HEK293T (cell line): ENCODE measurements at places on chromosomes 6 and 20.

DNA sequence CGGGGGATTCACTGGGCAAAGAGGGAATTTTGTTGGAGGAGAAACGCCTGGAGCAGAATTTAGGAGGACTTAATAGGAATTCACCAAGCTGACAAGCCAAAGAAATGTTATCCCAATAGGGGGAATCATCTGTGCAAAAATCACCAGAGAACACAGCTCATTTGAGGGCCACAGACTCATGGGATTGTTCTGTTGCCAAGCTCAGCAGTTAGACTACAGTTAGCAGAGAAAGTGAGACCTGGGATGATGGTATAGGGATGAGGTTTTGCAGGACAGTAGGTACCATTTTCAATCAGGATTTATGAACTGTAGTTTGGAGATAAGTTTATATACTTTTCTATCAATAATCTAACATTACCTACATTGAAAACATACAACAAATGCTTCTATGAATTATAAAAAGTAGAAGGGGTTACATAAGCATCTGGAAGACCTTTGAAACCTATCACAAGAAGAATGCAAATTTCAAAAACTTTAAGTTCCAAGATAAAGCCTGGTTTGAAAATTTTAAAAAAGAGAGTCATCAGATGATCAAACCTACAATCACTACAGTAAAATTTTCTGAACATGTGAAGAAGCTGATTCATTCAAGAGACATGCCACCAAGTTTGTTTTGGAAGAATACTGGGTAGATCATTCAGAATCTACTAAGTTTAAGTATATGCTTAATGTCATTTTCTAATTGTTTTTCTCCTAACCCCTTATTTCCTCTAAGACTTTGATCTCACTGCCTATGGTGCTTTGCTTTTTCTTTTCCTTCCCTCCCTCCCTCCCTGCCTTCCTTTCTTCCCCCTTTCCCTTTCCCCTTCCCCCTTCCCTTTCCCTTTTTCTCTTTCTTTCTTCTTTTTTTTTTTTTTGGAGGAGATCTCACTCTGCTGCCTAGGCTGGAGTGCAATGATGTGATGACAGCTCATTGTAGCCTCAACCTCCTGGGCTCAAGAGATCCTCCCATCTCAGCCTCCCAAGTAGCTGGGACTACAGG lies 81.5 kb downstream of the KIF13A start:
- no peak for DNase-seq

GRCh38 chr20:50630578-50631263 lies 60.6 kb downstream of the RIPOR3 start:
- no peak for DNase-seq

DNA sequence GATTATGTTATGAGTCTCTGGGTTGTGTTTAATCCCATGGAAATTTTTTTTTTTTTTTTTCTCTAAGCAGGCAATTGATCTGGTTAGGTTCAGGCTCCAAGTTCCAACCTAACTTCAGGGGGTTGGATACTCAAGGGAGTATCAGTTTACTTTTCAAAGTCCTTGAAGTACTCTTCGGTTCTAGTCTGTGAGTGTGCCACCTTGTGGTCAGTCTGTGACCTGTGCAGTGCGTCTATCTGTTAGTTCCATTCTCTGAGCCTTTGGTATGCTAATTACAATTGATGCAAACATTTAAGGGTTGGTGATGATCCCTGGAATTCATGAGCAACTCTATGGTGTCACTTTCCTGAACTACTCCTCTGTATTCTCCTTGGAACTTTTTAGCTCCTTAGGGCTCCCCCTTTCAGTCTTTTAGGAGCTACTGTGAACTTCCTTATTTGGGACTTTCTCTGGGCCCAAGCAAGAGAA lies 342.0 kb downstream of the SOX4 start:
- DNase-seq = peak; percentile 52

DNA sequence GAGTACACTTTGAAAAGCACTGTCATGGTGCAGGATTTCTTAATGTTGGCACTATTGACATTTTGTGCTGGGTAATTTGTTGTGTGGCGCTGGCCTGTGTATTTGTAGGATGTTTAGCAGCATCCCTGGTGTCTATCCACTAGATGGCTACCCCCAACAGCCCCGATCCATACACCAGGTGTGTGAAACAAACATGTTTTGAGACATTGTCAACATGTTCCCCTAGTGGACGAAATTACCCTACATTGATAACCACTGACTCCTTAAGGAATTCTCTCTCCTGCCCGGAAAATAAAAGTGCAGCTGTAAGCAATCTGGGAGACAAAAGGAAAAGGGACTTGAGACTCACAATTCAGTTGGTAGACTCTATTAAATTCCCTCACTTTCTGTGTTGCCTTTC lies 52.6 kb upstream of the TMEM200A start:
- no peak for DNase-seq

DNA sequence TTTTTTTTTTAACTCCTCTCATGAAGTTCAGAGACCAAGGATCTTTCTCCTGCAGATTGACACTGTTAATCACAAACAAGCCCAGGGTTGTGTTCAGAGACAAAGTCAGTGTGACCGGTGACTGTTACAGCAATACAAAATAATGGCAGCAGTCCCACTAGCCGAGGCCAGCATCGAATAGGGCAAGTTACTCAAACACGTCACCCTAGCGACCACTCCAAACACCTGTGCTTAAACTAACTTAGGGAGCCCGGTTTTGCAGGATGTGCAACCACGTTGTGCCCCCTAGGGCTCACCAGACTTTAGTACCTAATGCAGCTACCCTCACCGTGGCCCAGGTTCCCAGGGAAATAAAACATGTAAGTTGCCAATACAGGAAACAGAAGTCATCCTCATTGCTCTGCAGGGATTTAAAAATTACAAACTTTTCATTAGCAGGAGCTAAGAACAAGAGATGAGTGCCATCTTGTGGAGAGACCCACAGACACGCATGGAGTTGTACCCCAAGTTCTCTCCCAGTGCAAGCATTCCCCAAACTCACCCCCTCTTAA lies 38.1 kb downstream of the FAM50B start:
- no peak for DNase-seq

- no peak for DNase-seq
These were observed 69.7 kb downstream of the TCP11 start for GRCh38 chr6:35071347-35071994.

- no peak for DNase-seq
These were observed 338.7 kb upstream of the ARID1B start for GRCh38 chr6:156438350-156438923.

DNA sequence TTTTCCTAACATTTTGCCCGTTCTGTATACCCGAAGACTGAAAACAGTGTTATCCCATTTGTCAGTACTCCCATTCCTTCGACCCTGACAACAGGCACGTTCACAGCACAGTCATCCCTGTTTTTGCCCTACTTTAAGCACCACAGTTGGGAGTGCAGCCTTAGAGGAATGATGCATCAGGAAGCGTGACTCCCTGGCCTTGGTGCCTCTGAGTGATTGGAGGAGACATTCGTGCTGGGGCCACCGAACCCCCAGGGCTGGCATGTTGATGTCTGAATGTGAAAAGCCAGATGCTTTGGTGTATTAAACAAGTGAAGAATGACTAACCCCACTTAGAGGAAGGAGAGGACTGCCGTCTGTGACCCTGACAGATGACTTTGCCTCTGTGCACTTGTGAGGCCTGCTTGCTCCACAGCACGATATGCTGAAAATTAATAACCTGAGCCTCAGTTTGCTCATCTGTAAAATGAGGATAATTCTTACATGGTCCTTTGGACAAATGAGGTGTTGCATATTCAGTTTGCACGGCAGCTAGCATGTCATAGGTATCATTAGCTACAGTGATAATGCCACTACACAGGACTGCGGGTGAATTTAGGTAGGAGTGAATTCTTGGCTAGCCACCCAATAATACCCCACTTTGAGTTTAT lies 36.0 kb downstream of the STK35 start:
- DNase-seq = no peak

- no peak for DNase-seq
These were observed 87.1 kb downstream of the INSM1 start for GRCh38 chr20:20454850-20455627.

- DNase-seq = no peak
These were observed 6.1 kb downstream of the GMPR start for GRCh38 chr6:16244446-16244845.

- peak; percentile 78 for DNase-seq
These were observed 97.7 kb downstream of the SYCP2 start for GRCh38 chr20:59835448-59836395.

GRCh38 chr6:109740787-109741186 lies 49.7 kb downstream of the FIG4 start:
- DNase-seq = no peak

GRCh38 chr6:22098601-22099031 lies 198.2 kb downstream of the PRL start:
- no peak for DNase-seq
